ENCODE measurements at places on chromosomes 3 and 15.

GRCh38 chr3:45966371-45966791 is 23.1 kb downstream of the CXCR6 start:
- no peak for DNase-seq

DNA sequence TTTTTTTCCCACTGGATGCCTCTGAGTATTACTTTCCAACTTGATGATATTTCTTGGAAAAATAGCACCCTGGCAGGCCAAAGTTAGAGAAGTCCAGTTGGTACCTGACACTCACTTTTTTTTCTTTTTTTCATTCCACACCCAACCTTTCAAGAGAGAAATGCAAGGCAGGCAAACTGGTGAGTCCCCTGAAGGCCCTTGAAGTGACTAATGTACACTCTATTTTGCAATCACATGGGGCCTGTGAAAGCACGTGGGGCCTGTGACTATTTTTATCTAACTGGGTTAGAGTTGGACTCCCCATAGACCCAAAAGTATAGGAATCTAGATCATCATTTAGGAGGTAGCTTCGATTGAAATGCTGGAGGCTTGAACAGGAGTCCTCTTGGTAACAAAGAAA is 316.7 kb downstream of the CHL1 start:
- no peak for DNase-seq

- no peak for DNase-seq
Observed at GRCh38 chr3:8532251-8532871, 30.7 kb downstream of the LMCD1 start.

DNA sequence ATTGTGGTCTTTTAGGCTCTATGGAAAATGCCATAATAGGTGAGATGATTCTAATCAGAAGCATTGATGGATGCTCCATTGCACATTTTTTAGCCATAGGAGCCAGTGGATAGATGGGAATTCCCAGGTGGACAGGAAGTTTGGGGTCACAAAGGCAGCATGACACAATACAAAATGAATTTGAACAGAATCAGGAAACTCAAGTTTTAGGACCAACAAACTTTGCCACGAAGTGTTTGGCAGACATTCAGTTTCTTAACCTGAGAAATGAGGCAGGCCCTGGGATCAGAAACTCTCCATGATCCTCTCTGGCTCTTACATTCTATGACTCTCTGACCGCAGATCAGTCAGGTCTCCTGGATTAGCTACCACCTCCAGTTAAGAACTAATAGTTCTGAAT is 275.4 kb downstream of the TIGIT start:
- no peak for DNase-seq

DNA sequence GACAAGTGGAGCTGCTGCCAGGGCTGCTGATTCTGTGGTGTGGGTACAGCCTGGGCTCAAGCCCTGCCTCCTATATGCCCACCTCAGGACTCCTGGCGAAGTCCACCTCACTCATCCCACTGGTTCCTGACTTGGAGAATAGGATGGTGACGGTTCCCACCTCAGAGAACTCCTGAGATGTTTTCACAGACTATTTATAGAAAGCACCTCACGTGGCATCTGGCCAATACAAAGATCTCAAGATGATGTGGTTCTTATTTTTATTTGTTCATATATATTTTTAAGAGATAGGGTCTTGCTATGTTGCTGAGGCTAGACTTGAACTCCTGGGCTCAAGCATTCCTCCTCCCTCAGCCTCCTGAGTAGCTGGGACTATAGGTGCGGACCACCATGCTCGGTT is 236.9 kb upstream of the BHLHE40 start:
- DNase-seq, result no peak
